ENCODE measurements at places on chromosomes 4 and X. TPM values are rescaled to one million over a fixed set of nuclear protein-coding genes. Genes with fewer than 3 reads are reported as not detected.

DNA sequence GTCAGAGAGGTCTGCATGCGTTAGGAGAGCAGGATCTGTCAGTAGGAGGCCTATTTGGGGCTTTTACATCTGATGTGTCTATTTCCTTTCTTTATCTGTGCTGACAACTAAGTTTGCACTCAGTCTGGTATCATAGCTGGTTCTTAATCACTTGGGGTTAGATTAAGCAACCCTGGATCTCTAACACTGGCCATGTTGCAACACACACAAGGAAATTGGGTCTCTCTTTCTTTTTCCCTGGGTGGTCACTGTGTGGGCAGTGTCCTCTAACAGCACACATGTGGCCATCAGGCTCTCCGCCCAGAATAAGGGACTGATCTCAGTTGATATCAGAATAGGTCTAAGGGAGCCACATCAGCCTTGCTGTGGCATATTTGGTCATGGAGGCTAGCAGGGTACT, 38.9 kb downstream of the IGFBP7 start:
- DNase-seq: no peak

DNA sequence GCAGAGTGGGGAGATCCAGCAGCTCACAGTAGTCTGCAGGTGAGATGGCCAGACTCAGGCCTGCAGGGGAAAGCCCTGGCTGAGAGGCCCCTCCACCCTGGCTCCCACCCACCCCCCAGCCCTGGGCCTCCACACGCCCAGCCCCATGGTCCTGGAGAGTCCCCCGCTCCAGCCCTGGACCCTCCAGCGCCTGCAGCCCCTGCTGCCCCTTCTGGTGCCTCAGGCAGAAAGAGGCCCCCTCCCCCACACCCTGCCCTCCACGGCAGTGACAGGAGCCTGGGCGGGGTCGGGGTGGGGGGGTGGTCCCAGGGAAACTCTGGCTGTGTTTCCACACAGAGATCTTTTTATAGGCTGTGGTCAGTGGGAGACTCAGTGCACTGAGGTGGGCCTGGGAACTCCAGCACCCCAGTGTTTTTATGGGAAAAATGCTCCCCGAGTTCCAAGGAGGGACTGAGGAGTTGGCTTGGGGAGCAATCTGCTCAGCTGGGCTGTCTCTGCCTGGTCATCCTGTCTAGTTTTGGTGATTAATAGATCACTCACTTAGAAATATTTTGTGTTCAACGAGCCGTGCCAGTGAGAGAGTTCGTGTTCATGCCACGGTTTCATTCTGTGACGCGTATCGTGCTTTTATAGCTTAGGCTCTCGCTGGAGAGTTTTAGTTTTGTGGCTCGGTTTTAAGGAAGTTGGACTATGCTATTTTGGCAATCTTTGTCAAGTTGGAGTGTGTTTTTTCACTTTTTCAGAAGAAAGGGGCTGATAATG, 53.1 kb upstream of the HGFAC start:
- peak; percentile 55 for DNase-seq

The CSN1S1 gene
- total RNA-seq: not detected

The GRIPAP1 gene
- total RNA-seq: 54.2 TPM

DNA sequence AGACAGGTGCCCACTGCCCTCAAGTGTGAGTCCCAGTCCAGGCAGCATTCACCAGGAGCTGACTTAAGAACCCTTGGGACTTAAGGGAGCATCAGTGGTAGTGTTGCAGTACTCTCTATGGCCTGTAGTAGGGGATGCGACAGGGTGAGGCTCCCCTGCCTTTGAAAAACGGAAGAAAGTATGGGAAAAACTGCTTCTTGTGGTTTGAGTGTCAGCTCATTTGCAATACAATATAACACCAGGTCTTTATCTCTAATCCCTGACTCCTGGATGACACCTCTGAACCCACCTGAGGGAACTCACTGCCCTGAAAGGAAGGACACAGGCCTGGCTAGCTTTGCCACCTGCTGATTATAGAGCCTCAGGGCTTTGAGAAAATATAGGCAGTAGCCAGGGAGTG, 176.0 kb downstream of the SMARCA1 start:
- DNase-seq: no peak

DNA sequence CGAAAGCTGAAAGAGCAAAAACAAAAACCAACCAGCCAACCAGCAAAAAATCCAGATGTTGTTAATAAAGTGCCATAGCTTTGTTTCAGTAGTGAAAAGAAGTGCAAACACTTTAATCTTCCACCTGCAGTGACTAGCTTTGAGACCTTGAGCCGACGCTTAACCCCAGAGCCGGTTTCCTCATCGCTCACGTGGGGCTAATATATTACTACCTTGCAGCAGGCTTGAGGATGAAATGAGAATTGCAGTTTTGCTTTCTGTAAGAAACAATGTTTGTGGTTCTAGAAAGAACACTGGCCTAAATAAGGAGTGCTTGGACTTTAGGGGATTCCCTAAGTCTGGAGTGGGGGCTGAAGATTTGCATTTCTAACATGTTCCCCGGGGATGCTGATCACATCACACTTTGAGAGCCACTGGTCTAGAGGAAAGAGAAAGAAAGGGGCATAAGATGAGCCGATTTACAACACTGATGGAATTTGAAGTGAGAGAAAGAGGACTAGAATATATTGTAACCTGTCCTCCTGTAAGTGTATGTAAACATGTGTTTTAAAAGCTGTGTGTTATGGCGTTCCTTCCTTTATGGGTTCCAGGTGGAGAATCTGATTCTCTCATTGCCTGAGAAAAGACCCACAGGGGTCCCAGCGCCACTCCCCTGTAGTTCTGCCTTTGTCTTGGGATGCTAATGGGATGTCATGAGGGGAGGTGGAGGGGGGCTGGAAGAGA, 1.4 kb downstream of the FGF2 start:
- DNase-seq: no peak

DNA sequence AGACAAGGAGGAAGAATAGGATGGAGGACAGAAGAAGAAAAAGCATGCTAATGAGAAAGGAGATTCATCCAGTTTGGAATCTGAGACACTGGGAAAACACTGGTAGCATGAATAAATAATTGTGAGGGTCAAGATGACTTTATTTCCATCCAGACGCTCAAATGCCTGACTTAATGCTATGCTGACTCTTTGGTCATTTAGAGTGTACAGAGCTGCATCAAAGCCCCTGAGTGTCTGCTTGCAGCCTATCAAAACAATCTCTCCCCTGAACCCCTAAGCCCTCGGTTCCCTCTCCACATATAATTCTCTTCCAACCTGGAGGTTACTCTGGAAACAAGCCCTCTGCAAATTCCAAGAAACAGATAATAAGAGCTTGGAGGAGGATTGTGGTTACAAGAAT, 208.8 kb downstream of the MAGEB17 start:
- DNase-seq: no peak

The FAM90A26 gene
- not detected for total RNA-seq

DNA sequence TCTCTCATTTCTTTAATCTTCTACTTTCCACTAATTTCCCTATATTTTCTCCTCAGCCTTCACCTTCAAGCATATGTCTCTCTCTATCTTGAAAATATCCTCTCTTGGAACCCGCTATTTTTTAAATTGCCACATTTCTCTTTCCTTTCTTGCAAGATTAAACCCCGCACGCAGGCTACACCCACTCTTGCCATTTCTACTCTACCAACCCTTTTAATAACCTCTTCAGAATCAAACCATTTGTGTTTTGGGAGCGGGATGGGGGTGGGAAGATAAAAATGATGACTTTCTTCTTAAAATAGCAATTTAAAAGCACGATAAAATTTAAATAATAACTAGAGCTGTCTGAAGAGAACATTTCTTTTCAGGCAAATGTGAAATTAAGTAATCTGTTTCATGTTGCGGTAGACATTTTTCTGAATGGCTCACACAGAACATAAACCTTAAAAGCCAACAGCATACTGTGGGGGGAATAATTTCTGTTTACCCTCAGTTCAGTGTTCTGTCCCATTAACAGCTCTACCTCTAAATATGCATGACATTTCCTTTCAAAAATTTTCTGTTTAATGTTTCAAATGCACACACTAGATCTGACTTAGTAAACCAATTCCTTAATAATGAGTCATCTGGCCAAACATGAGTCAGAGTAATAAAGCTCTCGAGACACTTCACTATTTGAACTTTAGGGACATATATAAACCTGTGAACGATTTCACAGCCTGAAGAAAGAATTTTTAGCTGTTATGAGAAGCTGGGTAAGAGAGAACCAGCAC, 20.5 kb downstream of the ARSJ start:
- no peak for DNase-seq

The ARMCX1 gene
- total RNA-seq: 18.8 TPM

DNA sequence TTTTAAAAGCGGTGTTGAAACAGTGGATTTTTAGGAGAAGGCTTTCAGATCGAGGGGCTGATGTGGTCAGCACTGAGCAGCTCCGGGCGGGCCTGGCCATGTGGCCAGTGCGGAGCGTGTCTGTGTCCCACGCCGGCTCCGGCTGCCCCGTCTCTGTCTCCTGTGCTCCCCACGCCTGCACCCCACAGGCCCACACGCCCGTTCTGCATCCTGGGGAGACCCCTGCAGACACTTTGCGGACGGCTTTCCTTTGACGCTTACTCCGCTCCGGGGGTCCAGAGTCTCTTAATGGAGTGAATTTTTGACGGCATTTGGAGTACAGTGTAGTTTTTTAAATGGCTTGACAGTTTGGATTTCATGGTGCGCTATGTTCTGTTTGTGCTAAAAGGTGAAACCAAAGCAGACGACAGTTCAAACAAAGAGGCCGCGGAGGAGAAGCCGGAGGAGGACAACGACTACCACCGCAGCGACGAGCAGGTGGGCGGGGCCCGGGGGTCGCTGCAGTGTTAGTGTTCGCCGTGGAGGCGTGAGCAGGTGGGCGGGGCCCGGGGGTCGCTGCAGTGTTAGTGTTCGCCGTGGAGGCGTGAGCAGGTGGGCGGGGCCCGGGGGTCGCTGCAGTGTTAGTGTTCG, 38.7 kb downstream of the PCGF3 start:
- no peak for DNase-seq

The SERTM2 gene
- total RNA-seq: 0.09 TPM

DNA sequence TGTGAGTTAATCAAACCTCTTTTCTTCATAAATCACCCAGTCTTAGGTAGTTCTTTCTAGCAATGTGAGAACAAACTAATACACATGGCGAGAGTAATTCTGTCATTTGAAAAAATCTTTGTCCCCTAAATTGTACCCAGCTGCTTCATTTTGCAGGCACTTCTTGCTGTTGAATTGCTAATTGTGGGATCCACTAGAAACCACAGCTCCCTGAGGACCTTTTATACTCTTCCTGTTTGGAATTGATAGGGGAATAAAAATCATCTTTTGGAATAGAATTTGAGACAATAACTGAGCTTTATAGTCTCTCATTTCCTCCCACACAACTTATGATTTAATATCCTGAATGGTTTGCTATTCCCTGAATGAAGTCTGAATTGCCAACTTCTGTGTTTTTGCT, 170.2 kb downstream of the PACRGL start:
- no peak for DNase-seq

- DNase-seq: no peak
Observed at GRCh38 chr4:122889726-122890125, 32.7 kb downstream of the NUDT6 start.

The C4orf50 gene
- 0.09 TPM for total RNA-seq

GRCh38 chrX:111568354-111568753, 56.9 kb downstream of the SERTM2 start:
- no peak for DNase-seq

- DNase-seq: no peak
Observed at GRCh38 chrX:77431227-77431626, 16.0 kb upstream of the FGF16 start.

- no peak for DNase-seq
Observed at GRCh38 chr4:145804116-145804515, 124.2 kb downstream of the C4orf51 start.

GRCh38 chr4:95640311-95640710, 91.5 kb upstream of the UNC5C start:
- DNase-seq: no peak

DNA sequence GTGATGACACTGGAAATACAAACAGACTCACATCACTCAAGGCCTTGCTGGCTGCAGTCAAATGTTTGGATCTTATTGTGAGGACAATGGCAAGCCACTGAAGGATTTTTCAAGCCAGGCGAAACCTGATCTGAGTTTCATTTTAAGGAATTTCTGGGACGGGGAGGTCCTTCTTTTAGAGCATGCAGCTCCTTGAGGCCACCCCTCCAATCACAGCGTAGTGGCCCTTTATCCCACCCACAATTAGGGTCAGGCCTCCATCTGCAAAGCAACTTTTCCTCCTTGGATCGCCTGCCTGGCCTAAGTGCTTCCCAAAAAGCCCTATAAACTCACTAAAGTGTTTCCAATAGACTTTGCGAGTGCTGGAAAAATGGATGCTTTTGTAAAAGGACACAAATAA, 115.5 kb downstream of the EFHC2 start:
- no peak for DNase-seq

The FAM236D gene
- total RNA-seq: not detected

The RASL11B gene
- total RNA-seq: 0.41 TPM

- DNase-seq: no peak
Observed at GRCh38 chr4:72320223-72320948, 248.6 kb downstream of the ADAMTS3 start.

The SPANXA1 gene
- total RNA-seq: not detected

- no peak for DNase-seq
Observed at GRCh38 chr4:38499101-38499500, 164.9 kb upstream of the KLF3 start.

GRCh38 chr4:161254375-161254774, 909.4 kb downstream of the FSTL5 start:
- DNase-seq: no peak

- no peak for DNase-seq
Observed at GRCh38 chr4:180717451-180718033, 1525.7 kb upstream of the TENM3 start.

DNA sequence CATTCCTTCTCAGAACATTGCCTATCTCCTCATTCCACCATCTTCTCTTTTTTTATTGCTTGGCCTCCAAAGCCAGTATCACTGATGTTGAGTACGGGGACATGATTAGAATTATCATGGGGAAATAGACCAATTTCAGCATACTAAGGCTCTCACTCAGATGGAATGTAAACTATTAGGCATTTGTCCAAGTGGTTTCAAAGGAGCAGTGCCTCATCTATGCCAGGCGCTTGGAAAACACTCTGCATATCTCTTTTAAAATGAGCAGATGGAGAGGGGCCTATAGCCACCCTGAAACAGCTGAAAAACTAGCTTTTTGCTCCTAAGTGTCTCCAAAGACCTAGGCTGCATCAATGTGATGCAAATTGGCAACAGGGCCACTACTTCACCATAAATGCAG, 150.8 kb upstream of the DIPK2B start:
- DNase-seq: no peak

- DNase-seq: no peak
Observed at GRCh38 chr4:165394275-165394674, 15.5 kb downstream of the CPE start.

The ATP11C gene
- 14.2 TPM for total RNA-seq

The WNK3 gene
- 0.62 TPM for total RNA-seq

GRCh38 chr4:74093981-74094623, 4.9 kb downstream of the CXCL2 start:
- DNase-seq: no peak
